ENCODE measurements at places on chromosomes 3 and 15.

- DNase-seq: no peak
These were observed 463.5 kb downstream of the FOXP1 start for GRCh38 chr3:71120012-71120411.

DNA sequence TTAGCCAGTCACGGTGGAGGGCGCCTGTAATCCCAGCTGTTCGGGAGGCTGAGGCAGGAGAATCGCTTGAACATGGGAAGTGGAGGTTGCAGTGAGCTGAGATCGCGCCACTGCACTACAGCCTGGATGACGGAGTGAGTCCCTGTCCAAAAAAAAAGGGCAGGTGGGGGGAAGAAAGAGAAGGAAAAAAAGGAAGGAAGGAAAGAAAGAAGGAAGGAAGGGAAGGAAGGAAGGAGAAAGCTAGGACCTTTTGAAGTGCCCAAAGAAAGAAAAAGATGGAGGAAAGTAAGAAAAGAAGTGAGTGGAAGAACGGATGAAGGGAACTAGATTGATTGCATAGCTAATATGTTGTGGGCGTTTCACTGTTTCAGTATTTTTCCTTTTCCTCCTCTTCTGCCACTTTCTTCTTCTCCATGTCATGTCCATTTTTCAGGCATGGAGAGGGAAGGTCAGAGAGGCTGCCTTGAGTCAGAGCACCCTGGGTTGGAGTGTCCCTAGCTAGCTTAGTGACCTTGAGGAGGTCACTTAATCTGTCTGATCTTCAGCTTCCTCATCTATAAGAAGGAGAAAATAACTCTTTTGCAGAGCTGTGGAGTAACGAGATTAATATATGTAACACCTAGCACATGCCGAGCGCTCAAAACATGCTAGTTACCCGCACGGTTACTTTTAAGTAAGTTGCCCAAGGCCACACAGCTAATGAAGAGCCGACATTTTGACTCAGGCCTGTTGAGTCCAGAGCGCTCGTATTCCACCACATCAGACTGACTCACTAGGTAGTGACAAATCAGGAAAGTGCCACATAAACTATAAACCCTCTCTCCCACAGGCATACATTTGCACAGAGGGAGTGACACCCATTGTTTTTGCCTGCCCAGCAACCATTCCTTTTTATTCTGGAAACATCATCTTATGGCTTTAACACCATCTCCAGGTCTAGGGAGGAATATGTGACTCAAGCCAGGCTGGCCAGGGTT, 42.2 kb downstream of the BHLHE40 start:
- DNase-seq: no peak

DNA sequence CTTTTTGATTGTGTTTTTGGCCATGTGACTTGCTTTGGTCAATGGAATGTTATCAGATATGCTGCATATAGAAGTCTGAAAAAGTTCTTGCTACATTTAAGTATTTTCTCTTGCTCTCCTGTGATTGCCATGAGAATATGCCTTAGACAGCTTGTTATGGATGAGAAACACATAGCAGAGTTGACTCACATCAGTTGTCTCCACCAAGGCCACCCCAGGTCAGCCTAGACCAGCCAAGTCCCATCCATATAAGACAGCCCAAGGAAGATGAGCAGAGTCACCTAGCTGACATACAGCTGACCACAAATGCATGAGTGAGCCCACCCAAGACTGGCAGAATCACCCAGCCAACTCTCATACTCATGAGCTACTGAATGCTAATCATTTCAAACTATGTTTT, 153.0 kb downstream of the THRB start:
- no peak for DNase-seq

GRCh38 chr3:115713284-115713683, 90.0 kb downstream of the GAP43 start:
- no peak for DNase-seq

DNA sequence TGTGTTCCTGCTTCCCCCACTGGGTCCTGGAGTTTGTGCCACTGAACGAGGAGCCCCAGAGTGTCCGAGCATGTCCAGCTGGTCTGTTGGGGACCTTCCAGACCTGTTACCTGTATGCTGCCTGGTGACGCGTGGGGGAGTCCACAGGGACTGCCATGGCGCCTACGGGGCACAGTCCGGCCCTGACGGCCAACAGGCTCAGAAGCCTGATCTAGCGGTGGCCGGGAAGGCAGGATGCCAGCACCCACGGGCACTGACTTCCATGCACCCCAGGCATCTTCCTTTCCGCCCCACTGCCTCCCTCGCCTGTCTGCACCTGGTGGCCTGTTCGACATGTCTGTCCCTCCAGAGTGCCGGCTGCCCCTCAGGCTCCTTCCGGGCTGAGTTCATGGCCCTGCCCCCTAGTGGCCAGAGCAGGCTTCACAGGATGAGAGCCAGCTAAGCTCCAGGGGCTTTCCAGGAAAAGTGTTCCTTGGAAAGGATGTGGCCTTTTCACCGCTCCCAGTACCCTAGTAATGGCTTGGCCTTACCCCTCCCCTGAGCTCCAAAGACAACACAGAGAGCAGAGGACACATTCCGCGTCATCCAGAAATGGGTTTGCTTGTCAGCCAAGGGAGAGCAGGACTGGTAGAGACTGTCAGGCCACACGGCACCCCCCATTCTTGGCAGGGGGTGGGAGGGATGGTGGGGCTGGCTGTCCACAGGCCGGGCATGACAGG, 35.7 kb downstream of the NGRN start:
- DNase-seq: peak; percentile 88

DNA sequence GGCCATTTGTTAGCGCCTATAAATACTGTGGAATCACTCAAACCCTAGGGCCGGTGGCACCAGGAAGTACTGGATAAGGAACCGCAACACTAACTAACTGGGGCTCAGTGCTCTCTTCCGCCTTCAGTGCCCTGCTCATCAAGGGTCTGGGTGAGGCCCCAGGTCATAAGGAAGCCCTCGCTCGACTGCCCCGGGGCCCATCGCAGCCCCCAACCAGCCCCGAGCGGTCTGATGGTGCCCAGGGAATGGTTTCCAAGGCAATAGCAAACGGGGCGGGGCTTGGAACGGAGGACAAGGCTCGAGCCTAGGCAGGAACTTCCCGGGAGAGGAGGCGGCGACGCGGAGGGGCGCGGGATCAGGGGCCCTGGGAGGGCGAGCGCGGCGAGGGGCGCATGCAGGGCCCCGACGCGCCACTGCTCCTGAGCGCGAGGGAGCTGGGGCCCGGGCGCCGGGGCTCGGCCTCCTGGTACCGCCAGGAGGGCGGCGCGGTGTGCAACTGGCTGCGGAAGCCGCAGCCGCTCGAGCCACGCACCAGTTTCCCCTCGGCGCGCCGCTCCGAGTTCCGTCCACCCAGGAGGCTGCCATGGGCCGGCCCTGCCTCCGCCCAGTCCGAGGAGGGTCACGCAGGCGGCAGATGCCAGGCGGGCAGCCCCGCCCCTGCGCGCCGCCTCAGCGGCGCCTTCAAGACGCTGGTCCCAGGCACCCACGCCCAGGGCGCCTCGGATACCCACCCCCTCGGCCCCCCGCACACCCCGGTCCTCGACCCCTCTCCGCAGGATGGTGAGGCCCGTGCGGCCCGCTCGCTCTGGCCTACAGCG, at the start of gene TTLL3:
Gene TTLL3 (plus strand): TSS at position 648 of the 818 bp plus-strand sequence. CDS start 400 bp downstream, outside the sequence.
- DNase-seq: no peak
